ENCODE measurements at places on chromosomes 6 and 20. TPM values are rescaled to one million over a fixed set of nuclear protein-coding genes. Genes with fewer than 3 reads are reported as not detected.

Gene GHRH
- total RNA-seq: not detected

Gene CAGE1
- total RNA-seq: 0.18 TPM

Gene PI16
- total RNA-seq: not detected

Gene ASXL1
- total RNA-seq: 97.4 TPM

Gene MEI4
- total RNA-seq: not detected

Gene PRDM13
- not detected for total RNA-seq

Gene GRM1
- not detected for total RNA-seq

Gene ZMYND8
- 44.3 TPM for total RNA-seq

DNA sequence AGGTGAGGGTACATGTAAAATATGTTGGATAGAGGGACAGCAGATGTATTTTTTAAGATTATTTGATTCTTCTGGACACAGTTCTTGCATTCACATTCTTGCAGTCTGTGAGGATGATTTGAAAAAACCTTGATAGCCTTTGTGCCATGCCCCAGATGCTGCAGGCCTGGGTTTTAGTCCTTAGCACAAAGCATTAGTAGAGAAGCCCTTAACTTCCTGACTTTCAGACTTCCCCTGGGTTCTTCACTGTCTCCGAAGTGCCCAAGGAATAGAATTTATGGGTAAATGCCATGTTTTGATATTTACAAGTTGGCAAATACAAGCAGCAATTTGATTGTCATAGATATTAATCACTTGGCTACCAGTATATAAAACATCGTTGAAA, 67.6 kb upstream of the SUPT3H start:
- H3K27ac ChIP-seq: no peak overlapping the region
- H3K4me1 ChIP-seq: peaks cover 27% of the 10 kb centered on the region
- H3K4me3 ChIP-seq: no peak overlapping the region

GRCh38 chr20:52993076-52993475, 20.9 kb downstream of the TSHZ2 start:
- no peak for DNase-seq
- peaks cover 3% of the 10 kb centered on the region for H3K27me3 ChIP-seq
- H3K36me3 ChIP-seq: no peaks in the 10 kb centered on the region
- H3K27ac ChIP-seq: no peak overlapping the region
- no peaks in the 10 kb centered on the region for H3K4me1 ChIP-seq

DNA sequence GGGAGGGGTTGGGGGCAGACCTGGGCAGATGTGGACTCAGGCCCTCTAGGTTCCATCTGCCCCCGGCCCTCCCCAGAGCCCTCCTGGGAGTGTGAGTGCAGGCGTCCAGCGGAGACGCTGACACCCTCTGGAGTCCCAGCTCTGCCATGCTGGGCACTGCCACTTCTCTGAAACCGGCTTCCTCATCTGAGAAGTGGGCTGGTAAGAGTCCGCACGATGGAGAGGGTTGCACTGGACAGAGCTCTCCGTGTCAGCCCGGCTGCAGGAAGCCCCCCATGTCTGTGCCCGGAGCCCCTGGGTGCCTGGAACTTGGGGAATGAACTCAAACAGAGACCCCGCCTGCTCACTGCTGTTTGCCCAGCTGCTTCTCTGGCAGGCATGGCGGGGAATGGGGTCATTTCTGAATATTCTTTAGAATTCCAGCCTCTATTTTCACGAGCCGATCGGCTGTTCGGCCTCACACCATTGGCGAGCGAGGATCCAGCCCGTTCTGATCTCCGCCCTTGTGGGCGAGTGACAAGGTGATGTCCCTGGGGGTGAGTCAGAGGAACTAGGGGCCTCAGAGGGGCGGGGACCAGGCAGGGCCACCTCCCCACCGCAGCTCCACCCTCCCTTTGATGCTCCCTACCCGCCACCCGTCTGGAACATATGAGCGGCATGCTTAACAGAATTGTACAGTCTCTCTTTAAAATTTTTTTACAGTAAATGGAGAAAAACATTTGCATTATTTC, 47.8 kb upstream of the GATA5 start:
- peaks cover 10% of the 10 kb centered on the region for H3K4me1 ChIP-seq
- peak; percentile 88 for DNase-seq
- peak overlapping the region; percentile 15 for H3K4me3 ChIP-seq

DNA sequence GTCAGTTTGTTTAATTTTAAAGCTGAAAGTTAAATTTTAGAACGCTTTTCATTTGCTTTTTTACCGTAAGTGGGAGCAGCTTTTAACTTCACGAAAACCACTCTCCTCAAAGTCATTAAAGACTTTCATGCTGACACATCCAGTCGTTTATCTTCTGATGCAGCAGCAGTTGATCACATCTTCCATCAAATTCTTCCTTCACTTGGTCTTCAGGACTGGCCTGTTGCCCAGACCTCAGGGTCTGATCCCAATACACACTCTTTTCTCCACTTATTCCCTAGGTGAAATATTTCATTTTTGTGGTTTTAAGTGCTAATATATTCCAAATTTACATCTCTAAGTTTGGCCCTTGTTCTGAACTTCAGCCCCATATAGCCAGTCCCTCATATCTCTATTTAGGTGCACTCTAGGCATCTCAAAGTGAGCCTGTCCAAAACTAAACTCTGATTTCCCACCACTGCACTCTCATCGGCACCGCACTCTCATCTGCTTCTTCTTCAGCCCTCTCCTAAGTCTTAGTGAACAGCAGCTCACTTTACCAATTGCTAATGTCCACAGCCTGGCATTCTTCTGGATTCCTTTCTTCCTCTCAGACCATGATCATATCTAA, 20.4 kb downstream of the AFDN start:
- peaks cover 35% of the 10 kb centered on the region for H3K27me3 ChIP-seq
- H3K4me1 ChIP-seq: no peaks in the 10 kb centered on the region
- no peaks in the 10 kb centered on the region for H3K36me3 ChIP-seq

GRCh38 chr20:725491-725890, 42.8 kb downstream of the SLC52A3 start:
- peaks cover 2% of the 10 kb centered on the region for H3K4me1 ChIP-seq
- no peak overlapping the region for H3K4me3 ChIP-seq
- peaks cover 40% of the 10 kb centered on the region for H3K27me3 ChIP-seq
- H3K27ac ChIP-seq: no peak overlapping the region
- no peaks in the 10 kb centered on the region for H3K36me3 ChIP-seq

DNA sequence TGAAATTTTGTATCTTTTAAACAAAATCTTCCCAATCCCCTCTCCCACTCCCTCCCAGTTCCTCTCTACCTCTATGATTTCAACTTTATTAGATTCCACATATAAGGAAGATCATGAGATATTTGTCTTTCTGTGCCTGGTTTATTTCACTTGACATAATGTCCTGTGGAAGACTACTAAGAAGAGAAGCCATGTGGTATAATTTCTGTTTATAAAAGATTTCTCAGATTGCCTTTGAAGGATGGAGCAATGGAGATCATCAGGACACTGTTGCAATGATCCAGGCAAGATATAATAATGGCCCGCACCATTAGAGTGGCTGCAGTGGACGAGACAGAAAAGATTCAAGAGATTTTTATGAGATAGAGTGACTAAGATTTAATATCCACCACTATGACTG, 13.1 kb downstream of the NRSN1 start:
- DNase-seq: no peak
- H3K27me3 ChIP-seq: no peaks in the 10 kb centered on the region
- no peaks in the 10 kb centered on the region for H3K4me1 ChIP-seq
- H3K27ac ChIP-seq: no peak overlapping the region
- H3K36me3 ChIP-seq: no peaks in the 10 kb centered on the region

DNA sequence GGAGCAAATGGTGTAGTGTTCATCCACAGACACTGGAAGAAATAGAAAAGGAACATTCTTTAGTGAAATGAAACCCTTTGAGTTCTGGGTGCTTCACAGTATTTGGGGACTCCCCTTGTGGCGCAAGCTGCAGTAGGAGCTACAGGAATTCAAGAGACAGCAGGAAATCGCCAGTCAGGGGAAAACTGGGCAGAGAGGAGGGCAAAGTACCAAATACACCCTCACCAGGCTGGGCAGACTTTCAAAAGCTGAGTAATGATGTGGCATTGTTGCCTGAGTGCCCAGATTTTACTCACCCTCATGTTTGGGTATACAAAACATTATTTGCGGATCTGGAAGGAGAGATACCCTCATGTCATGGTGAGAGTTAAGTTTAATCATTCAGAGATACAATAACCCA, 97.9 kb downstream of the SOD2 start:
- no peak for DNase-seq
- no peak overlapping the region for H3K4me3 ChIP-seq
- no peaks in the 10 kb centered on the region for H3K4me1 ChIP-seq
- H3K27me3 ChIP-seq: no peaks in the 10 kb centered on the region
- H3K36me3 ChIP-seq: no peaks in the 10 kb centered on the region
- no peak overlapping the region for H3K27ac ChIP-seq

GRCh38 chr6:42100029-42100901, 42.2 kb downstream of the C6orf132 start:
- H3K27ac ChIP-seq: peak overlapping the region; percentile 46
- peaks cover 30% of the 10 kb centered on the region for H3K4me1 ChIP-seq
- no peaks in the 10 kb centered on the region for H3K36me3 ChIP-seq
- H3K4me3 ChIP-seq: no peak overlapping the region
- H3K27me3 ChIP-seq: no peaks in the 10 kb centered on the region
- DNase-seq: no peak

DNA sequence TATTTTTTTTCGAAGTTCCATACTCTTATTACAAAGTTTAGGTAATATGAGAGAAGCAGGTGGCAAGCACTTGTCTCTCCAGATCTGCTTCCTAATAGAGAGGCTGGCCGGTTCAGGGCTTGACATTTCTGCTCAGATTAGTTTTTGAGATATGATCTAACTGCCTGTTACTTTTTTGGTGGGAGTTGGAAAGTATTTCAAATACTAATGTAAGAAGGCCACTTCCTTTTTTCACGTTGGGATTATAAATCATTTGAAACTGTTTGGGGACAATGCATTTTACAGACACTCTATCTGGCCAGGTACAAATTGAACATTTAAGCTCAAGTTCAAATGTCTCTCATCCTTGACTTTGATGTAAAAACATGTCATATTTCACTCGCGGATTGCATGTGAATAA, 222.1 kb upstream of the SULF2 start:
- DNase-seq: no peak
- H3K36me3 ChIP-seq: no peaks in the 10 kb centered on the region
- H3K27ac ChIP-seq: no peak overlapping the region

DNA sequence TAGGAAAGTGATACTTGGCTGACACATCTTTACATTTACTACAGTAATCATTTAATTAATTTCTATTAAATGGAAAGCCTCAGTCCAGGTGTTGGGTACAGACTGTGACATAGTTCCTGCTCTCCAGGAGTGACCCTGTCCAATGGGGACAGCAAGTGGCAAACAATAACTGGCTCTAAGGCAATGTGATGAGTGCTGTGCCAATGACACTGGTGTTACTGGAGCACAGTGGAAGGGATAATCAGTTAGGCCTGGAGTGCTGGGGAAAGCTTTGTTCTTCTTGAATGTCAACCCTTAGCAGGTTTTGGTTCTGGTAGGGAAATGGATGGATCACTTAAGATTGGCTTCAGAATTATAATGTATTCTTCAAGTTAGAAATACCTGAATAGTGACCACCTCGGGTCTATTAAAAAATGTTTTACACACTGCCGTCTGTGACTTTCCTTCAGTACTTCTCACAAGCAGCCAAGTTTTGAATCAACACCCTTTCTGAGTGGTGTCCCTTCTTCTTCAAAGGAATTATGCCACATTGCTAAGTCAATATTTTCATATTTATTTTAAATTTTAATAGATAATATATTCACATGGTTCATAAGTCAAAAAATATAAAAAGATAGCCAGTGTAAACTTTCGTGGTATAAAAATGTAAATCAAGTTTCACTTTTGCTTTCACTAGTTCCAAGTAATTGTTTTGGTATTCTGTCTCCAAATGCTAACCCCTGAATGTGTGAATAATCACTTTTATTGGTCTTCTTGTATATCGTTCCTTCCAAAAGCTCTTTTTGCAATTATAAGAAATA, 9.6 kb downstream of the CMTR1 start:
- H3K27ac ChIP-seq: peak overlapping the region; percentile 87
- H3K27me3 ChIP-seq: no peaks in the 10 kb centered on the region
- peaks cover 67% of the 10 kb centered on the region for H3K36me3 ChIP-seq
- DNase-seq: no peak
- H3K4me3 ChIP-seq: peak overlapping the region; percentile 70

DNA sequence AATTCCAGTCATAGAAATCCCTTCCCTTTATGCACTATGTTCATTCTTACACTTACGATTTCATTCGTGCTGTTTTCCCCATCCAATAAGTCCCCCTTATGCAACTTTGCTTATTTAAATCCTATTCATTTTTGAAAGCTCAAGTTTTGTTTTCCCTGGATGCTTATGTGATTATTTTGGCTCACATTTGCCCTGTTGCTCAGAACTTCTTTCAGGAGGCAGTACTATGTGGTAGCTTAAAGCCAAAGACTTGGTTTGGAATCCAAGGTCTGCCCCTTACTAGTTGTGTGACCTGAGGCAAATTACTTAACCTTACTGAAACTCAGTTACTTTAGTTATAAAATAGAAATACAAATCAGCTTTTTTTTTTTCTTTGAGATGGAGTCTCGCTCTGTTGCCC, 59.6 kb downstream of the MOXD1 start:
- no peaks in the 10 kb centered on the region for H3K36me3 ChIP-seq
- DNase-seq: no peak
- no peak overlapping the region for H3K27ac ChIP-seq
- H3K4me3 ChIP-seq: no peak overlapping the region
- H3K27me3 ChIP-seq: peaks cover 3% of the 10 kb centered on the region

- no peaks in the 10 kb centered on the region for H3K36me3 ChIP-seq
- DNase-seq: no peak
- H3K27ac ChIP-seq: no peak overlapping the region
- peaks cover 3% of the 10 kb centered on the region for H3K4me1 ChIP-seq
Measured at GRCh38 chr6:79878142-79878748, 69.1 kb downstream of the ELOVL4 start.

DNA sequence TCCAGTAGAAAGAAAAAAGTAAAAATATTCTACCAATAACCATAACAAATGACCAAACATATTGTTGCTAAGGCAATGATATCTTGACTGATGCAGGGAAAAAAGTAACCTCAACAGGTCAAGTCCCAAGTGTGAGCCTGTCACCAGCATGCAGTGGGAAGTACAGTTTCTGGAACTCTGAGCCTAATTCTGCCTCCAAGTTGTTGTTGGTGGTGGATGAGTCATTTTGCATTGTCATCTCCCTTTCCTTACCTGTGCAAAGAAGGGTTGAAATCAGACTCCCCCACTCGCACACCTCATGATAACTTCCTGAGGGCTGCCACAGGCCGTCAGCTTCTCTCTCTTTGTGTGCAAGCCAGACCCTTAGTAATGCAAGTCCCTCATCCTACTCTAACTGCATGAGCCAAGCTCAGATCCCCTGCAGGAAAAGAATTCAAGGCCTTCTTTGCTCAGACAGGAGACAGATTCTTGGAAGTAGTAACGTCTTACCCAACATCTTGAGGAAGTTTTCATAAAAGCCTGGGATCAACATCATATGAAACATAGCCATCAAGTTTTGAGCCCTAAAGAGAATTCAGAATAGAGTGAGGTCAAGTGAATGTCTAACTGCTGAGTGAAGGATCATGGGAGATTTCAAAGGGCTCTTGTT, 207.6 kb upstream of the FOXA2 start:
- no peaks in the 10 kb centered on the region for H3K36me3 ChIP-seq
- DNase-seq: no peak
- H3K27ac ChIP-seq: no peak overlapping the region
- no peaks in the 10 kb centered on the region for H3K4me1 ChIP-seq

- peak overlapping the region; percentile 10 for H3K27ac ChIP-seq
- H3K4me3 ChIP-seq: no peak overlapping the region
- peaks cover 69% of the 10 kb centered on the region for H3K36me3 ChIP-seq
- H3K27me3 ChIP-seq: no peaks in the 10 kb centered on the region
Measured at GRCh38 chr6:31645325-31645724, 7.1 kb downstream of the BAG6 start.
